ENCODE measurements at places on chromosomes 16 and 17. TPM values are rescaled to one million over a fixed set of nuclear protein-coding genes. Genes with fewer than 3 reads are reported as not detected.

The WSB1 gene
- 91.1 TPM for total RNA-seq

The TCAP gene
- total RNA-seq = 4.2 TPM

The CHRNE gene
- total RNA-seq = 6.1 TPM

The SOST gene
- not detected for total RNA-seq

The CD300LB gene
- total RNA-seq = not detected

The TBC1D26 gene
- not detected for total RNA-seq

The DNASE1L2 gene
- total RNA-seq = 0.38 TPM

- DNase-seq = no peak
Measured at GRCh38 chr17:77145612-77146245, 5.0 kb downstream of the SEC14L1 start.

DNA sequence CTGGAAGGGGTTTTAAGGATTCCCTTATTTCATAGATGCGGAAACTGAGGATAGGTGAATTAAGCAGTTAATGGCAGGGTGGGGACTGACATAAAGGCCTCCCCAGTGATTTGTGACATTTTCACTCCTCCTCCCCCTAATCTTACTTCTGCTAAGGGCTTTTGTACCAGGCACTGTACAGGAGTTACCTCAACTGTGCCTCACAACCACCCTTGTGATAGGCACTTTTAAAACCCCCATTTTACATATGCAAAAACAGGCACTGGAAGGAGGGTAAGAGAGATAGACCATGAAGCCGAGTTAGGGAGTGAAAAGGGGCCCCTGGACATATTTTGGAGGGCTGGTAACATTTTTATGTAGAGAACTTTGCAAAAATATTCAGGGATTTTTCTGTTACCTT, 862 bp upstream of the GDE1 start:
- no peak for DNase-seq

GRCh38 chr17:63445571-63445953, 544 bp downstream of the CYB561 start:
- peak; percentile 46 for DNase-seq

- no peak for DNase-seq
Measured at GRCh38 chr16:66856801-66857200, 12.6 kb downstream of the CA7 start.

DNA sequence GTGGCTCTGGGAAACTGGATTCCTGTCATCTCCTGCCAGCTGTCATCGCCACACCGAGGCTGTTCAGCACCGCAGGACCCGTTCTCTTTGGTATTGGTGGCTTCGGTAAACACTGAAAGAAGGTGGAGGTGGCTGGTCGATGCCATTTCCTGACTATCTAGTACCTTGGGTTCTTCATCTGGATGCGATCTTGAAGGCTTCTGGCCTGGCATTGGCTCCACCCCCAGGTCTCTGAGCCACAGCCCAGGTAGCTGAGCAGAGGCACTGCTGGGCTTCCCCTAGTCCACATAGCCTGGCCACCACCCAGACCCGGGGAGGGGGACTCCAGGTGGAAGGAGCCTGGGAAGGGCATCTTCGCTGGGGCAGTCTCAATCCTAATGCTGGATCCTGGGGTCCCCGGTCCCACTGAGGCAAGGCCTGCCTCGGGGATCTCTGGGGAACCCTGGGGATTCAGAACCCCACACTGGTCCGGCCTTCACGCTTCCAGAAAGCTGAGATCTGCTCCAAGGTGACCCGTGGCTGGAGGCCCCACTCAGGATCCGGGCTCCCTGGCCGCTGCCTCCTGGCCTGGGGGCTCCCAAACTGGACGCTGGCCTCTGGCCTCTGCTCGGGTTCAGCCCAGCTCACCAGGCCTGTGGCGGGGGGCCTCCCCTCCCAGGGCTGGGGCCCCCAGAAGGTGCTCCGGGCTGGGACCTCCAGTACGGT, 1.8 kb downstream of the C16orf54 start:
- DNase-seq = peak; percentile 78

DNA sequence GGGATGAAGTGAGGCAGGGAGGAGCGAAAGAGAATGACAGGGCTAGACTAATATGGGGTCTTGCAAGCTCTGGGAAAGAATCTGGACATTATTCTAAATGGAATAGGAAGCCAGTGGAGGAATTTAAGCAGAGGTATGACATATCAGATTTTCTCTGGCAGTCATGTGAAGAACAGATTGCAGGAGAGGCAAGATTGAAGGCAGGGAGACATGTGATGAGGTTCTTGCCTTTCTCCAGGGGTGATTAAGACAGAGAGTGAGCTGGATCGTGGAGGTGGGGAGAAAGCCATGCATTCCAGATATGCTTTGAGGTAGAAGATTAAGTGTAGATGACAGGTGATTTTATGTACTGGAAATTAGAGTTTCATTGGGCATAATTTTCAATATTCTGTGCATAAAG, 4.3 kb upstream of the THAP11 start:
- DNase-seq = no peak

DNA sequence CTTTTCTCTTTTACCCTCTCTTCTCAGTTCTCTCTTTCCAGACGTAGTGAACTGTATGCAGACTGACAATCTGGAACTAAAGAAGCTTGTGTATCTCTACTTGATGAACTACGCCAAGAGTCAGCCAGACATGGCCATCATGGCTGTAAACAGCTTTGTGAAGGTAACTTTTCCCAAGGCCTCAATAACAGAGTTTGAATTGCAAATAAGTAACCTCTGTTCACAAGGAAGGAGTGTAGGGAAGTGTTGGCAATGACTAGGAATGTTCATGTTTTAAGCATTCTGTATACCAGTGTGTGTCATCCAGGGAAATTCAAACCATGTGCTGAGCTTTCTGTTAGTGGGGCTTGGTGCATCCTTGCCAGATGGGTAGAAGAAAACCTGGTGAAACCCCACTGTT, 18.6 kb downstream of the AP2B1 start:
- no peak for DNase-seq

GRCh38 chr16:82016964-82017363, 5.7 kb upstream of the SDR42E1 start:
- DNase-seq = no peak

DNA sequence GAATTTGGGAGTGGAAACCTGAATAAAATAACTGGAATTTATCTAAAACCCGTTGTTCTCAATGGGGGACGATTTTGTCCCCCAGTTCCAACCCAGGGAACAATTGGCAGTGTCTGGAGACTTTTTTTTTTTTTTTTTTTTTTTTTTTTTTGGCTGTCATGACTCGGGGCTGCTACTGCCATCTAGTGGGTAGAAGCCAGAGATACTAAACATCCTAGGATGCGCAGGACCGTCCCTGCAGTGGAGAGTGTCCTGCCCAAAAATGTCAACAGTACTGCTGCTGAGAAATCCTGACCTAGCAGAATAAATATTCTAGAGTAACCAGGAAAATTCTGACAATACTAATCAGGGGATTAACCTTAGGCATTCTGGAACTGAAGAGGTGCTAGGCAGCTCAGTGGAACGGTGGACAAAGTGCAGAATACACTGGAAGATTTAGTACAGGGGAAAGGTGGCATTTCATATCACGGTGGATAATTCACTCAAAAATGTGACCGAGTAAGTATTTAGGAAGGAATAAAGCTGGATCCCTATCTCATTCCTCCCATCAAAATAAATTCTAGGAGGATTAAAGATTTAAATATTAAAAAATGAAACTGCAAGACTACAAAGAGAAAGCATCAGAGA, 107.6 kb downstream of the SPECC1 start:
- peak; percentile 30 for DNase-seq

DNA sequence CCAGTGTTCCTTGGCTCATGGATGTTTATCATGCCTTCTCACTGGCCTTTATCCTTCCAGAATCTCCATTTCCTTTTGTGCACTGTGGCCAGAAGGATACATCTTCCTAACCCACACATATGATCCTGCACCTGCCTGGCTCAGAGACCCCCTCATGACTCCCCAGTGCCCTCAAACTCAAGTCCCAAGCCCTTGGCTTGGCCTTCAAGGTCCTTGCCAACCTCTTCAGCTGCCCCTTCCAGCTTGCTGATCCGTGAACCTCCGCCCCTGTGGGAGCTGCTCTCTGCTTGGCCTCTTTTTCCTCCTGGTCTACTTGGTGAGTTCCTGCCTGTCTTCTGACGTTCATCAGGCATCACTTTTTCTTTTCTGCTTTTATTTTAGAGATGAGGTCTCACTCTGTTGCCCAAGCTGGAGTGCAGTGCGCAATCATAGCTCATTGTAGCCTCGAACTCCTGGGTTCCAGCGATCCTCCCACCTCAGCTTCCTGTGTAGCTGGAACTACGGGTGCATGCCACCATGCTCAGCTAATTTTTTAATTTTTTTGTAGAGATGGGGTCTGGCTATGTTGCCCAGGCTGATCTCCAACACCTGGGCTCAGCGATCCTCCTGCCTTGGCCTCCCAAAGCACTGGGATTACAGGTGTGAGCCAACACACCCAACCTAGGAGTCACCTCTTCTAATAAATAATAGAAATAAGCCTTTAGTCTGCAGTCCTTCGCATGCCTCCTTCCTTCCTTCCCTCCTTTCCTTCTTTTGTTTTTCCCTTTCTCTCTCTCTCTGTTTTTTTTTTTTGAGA, 2.5 kb upstream of the PYCARD start:
- no peak for DNase-seq

DNA sequence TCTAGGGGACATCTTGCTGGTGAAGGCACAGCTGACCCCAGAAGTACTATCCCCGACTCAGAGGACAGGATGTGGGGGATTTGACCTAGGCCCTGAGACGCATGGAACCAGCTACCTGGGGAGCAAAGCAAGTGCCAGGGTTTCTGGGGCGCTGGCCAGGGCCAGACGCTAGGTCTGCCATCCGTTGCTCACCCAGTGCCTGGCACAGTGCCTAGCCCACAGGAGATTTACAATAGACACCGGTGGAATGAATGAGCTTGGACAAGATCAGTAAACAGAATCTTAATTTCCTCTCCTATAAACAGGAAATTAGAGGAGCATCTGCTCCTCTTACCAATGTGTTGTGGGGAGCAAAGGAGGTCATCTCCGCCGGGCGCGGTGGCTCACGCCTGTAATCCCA, 5.0 kb downstream of the RPRML start:
- DNase-seq = no peak

DNA sequence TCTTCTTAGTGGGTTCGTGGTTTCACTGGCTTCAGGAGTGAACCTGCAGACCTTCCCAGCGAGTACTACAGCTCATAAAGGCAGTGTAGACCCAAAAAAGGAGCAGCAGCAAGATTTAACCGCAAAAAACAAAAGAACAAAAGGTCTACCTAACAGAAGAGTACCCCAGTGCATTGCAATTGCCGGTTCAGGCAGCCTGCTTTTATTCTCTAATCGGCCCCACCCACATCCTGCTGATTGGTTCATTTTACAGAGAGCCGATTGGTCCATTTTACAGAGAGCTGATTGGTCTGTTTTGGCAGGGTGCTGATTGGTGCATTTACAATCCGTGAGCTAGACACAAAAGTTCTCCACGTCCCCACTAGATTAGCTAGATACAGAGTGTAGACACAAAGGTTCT, 2.0 kb upstream of the ARRB2 start:
- peak; percentile 56 for DNase-seq

DNA sequence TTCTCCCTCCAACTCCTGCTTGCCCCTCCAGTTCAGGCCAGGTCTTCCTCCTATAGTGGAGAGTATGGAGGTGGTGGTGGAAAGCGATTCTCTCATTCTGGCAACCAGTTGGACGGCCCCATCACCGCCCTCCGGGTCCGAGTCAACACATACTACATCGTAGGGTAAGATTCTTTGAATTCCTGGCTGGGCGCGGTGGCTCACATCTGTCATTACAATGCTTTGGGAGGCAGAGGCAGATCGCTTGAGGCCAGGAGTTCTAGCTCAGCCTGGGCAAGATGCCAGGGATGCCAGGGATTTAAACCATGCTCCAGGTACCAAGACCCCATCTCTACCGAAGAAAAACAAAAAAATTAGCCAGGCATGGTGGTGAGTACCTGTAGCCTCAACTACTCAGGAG, 1.4 kb downstream of the ZG16 start:
- DNase-seq = no peak

DNA sequence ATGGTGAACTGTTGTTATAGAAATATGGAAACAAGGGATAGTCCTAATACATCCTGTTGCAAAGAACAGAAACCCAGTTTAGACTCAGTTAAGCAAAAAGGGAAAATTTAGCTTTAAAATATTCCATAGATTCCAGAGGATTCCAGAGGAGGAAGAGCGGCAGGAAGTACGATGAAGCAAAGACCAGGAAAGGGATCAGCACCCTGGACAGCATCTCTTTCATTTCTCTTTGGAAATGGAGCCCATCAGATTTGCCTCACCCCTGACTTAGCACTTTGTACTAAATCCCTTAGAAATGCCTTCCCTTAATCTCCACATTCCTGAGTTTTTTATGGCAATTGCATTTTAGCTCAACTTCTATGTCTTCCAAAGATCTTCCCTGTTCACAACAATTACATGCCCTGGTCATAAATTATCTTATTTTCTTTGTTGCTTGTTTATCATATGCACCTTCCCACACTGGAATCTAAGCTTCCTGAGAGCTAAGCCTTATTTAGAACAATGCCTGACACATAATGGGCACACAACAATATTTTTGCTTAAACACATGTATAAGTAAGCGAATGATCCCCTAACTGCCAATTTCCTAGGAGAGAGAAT, 150.0 kb upstream of the RBFOX1 start:
- no peak for DNase-seq

- no peak for DNase-seq
Measured at GRCh38 chr17:82876149-82876548, 36.3 kb upstream of the ZNF750 start.

DNA sequence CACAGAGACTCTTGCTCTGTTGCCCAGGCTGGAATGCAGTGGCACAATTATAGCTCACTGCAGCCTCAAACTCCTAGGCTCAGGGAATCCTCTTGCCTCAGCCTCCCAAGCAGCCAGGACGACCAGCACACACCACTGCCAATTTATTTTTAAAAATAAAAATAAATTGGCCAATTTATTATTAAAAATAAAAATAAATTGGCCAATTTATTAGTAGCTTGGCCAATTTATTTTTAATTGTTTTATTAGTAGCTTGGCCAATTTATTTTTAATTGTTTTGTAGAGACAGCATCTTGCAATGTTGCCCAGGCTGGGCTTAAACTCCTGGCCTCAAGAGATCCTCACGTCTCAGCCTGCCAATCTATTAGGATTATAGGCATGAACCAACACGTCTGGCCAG, 184.3 kb downstream of the FTO start:
- DNase-seq = no peak

DNA sequence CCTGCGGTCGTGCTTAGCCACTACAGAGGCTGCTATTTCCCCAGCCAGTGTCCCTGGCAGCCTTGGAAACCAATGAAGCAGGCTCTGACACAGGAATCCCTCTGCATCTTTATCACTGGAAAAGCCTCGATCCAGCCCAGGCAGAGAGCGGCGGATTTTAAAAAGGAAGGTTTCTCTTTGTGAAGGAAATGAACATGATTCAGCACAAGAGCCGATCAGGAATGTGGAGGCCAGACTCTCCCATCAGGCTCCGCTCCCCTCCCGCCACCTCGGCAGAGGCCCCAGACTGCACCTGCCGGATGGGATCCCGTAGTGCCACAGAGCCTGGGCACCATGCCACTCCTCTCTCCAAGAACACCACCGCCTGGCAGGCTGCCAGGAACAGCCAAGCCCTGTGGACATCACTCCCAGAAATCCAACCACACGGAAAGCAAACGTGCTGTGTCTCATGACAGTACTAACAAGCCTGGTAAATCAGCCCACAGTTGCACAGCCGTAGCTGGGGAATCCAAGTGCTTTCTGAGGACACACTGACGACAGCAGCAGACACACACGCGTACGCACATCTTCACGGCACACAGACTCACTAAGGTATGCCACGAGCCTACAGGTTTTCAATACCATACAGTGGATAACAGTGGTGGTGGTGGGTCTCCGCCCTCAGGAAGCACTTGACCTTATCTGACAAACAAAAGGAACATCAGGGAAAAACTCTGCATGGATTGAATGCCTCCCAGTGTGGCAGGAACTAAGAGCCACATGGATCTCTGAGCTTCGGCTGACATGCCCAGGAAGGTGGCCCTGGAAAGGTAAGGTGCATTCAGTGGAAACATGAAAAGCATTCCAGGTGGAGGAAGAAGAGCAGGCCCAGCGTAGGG, 5.4 kb downstream of the LRRC75A start:
- no peak for DNase-seq

All from CD8-positive, alpha-beta T cell (primary cell).